ENCODE measurements at places on chromosomes 6 and 20.

DNA sequence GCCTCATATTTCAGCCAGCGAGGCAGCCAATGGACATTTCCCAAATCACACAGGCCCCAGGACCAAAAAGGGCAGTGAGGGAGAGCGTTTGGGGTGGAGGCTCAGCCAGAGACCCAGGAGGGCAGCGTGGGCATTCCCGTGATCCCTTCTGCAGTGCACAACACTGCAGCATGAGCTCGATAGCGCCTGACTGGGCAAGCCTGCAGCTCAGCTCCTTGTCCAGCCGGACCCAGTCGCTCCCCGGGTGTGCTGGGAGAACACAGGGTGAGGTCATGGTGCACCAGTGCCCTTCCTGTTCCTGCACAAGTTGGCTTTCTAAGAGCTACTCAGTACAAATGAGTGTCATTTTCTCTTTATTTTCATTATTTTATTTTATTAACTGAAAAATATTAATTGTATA, 5.9 kb downstream of the TTLL2 start:
- ATAC-seq: no peak

DNA sequence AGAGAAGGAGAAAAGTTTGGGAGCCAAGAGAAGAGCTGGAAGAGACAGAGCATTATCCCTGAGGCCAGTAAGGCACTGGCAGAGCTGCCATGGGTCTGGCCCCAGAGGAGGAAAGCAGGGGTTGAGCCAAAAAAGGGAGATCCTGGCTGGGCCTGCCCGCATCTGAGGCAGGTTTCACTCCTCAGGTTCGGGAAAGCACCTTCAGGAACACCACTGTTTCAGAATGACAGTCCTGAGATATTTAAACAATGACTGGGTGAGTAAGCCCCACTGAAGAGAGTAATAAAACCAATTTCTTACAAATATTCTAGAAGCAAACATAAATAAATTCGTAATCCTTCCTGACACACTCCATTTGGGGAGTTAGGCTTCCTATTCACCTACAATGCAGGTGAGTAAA, 152.2 kb downstream of the BACH2 start:
- peak; percentile 83 for ATAC-seq

GRCh38 chr20:56004611-56005388, 519 bp downstream of the CBLN4 start:
- ATAC-seq: no peak

DNA sequence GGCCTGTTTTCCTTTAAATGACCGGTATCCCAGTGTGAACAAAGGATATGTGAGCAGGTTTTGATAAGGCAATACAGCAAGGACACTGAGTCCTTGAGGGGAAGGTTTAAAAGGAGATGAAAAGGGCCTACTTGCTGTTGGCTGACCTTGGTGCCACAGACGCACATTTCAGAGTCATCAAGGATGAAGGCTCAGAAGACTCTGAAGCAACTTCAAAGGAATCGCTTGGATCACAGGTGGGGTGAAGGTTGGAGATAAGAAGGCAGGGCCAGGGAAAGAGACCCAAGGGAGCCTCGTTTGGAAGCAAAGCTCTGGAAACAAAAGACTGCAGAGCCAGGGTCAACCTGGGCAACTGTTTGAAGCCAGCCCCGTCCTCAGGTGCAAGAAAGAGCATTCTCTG, 30.1 kb upstream of the PNPLA1 start:
- no peak for ATAC-seq

- ATAC-seq: no peak
These were observed 343.0 kb downstream of the NRN1 start for GRCh38 chr6:5663739-5664138.

DNA sequence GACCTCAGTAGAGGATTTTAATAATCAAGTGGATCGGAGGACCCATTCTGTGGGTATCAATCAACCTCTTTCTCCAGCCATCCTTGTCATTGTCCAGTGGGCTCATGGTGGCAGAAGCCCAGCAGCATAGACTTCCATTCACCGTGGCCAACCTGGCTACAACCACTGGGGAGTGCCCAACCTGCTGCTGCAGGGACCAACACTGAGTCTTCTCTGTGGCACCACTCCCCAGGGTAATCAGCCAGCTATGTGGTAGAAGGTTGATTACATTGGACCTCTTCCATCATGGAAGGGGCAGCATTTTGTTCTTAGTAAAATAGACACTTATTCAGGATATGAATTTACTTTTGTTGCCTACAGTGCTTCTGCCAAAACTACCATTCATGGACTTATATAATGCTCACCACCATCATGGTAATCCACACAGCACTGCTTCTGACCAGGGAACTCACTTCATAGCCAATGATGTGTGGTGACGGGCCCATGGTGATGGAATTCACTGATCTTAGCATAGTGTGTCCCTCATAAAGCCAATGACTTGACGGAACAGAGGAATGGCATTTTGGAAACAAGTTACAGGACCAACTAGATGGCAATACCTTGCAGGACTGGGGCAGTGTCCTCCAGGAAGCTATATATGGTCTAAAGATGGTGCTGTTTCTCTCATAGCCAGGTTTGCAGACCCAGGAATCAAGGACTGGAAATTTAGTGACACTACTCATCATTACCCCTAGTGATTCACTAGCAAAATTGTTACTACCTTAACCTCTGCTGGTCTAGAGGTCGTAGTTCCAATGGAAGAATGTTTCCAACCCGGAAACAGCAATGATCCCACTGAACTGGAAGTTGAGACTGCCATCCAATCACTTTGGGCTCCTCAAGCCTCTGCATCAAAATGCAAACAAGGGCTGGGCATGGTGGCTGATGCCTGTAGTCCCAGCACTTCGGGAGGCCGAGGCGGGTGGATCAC, 7.6 kb downstream of the CD24 start:
- ATAC-seq: no peak

- no peak for ATAC-seq
These were observed 442.1 kb upstream of the ADGRB3 start for GRCh38 chr6:68192988-68193387.

DNA sequence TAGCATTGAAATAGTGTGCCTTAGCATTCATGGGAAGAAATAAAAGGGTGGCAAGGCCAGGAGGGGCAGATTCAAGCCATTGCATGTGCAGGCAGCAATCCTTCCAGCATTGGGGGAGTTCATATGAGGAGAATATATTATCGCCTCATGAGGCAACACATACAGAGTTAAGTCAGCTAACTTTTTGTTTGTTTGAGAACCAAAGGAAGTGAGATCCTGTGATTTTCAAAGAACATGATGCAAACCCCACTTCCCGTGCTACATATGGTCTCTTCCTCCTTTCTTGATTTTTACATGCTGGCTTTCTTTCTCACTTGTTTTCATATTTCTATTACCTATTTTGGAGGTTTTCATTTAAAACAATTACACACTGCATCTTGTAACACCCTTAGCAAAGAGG, 579.7 kb upstream of the ARID1B start:
- ATAC-seq: no peak

- ATAC-seq: no peak
These were observed 3.9 kb downstream of the RWDD1 start for GRCh38 chr6:116575227-116575626.

DNA sequence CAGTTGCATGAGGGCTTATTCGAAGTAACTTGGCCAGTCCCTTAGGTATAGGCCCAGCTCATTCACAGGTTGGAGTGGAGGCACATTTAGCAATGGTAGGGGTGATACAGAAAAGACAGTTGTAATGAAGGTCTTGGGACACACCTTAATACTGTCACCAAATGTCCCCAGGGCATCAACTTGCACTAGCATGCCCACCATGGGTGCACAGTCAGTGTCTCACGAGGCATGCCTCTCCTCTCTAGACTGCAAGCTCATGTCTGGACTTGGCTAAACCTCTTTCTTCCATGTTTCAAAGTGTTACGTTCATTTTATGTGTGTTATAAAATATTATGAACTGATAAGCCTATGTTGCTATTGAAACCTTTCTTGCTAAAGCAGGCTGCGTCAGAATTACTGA, 124.0 kb upstream of the ECI2 start:
- ATAC-seq: no peak

GRCh38 chr6:105332576-105332975, 70.3 kb downstream of the PREP start:
- ATAC-seq: no peak

All from activated CD4-positive, CD25-positive, alpha-beta regulatory T cell treated with anti-CD3 and anti-CD28 coated beads, Interleukin-2, amount 50 U/mL, for 24 hours (primary cell).